ENCODE measurements at places on chromosomes 1 and 21. TPM values are rescaled to one million over a fixed set of nuclear protein-coding genes. Genes with fewer than 3 reads are reported as not detected.

The CD53 gene
- 5.6 TPM for polyA plus RNA-seq

The NGF gene
- polyA plus RNA-seq, result 1.8 TPM

The EXTL2 gene
- polyA plus RNA-seq, result 74.6 TPM

The MDM4 gene
- polyA plus RNA-seq, result 82.9 TPM

The PERM1 gene
- polyA plus RNA-seq, result 0.12 TPM

DNA sequence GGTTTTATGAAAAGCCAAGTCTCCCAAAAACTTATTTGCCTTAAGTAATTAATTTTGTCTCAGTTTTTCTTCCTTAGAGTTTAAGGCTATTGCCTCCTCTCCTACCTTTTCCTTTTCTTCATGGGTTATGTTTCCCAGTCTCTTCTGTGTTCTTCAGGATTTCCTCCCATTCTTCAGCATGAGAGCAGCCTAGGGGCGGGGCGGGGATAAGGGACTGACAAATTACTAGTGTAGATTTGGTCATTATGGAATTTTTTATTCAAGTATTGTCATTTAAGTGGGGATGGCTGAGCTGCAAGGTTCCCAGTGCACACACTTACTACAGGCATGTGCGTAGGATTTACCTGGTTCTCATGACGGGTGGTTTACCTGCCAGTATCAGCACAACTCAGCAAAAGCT lies 35.2 kb upstream of the PIGV start:
- DNase-seq, result no peak

DNA sequence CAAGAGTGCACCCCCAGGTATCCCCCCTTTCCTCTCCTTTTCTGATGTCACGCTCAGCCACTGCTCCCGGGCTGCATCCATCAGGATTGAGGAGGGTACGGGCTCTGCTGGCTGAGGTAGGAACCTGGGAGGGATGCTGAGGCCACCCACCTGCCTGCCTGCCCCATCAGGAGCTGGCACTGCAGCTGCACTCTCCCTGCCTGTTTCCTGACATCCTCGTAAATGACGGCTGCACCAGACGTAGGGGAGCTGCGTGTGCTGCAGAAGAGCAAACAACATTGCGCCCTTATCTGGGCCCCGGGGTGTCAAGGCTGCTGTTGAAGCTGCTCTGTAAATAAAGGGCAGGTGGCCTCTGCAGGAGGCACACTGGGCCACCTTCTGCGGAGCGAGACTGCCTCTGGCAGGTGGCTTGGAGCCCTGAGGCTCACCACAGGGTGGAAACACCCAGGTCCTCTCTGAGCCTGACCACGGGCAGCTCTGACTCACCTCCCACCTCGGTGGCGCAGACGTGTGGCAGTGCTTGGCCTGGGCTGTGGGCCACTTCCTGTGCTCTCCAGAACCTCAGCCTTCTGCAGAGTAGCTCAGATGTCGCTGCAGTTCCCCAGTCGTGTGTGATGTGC lies 30.9 kb downstream of the SNAP47 start:
- no peak for DNase-seq

GRCh38 chr1:185157599-185158412 lies 839 bp downstream of the SWT1 start:
- DNase-seq, result peak; percentile 14

GRCh38 chr1:204466416-204467405 lies 27.9 kb downstream of the PIK3C2B start:
- DNase-seq, result no peak

- no peak for DNase-seq
Measured at GRCh38 chr1:167651161-167651693, 21.2 kb downstream of the RCSD1 start.

DNA sequence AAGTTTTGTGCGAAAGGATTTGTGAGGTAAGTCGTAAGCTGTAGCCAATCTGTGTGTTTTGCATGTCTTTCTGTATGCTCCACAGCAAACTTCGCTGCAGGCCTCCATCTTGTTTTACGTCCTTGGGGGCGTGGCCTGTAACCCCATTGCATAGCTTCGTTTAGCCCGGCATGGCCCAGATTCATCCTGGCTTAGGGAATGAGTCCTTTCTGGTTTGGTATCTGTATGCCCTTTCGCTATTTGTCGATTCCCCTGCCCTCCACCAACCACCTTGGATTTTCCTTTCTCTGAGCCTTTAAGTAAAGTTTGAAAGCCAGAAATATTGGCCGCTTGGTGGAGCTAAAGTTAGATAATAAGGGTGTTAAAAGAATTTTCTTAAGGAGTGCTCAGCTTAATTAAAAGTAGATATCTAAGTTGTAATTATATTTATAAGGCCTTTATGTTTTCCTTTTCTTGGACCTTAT lies 1.1 kb downstream of the THEM4 start:
- no peak for DNase-seq

GRCh38 chr1:229148743-229149142 lies 122.2 kb upstream of the RAB4A start:
- no peak for DNase-seq

GRCh38 chr21:19621837-19622496 lies 1218.4 kb upstream of the TMPRSS15 start:
- DNase-seq, result no peak

- no peak for DNase-seq
Measured at GRCh38 chr1:153629971-153630370, 1.7 kb downstream of the S100A1 start.

DNA sequence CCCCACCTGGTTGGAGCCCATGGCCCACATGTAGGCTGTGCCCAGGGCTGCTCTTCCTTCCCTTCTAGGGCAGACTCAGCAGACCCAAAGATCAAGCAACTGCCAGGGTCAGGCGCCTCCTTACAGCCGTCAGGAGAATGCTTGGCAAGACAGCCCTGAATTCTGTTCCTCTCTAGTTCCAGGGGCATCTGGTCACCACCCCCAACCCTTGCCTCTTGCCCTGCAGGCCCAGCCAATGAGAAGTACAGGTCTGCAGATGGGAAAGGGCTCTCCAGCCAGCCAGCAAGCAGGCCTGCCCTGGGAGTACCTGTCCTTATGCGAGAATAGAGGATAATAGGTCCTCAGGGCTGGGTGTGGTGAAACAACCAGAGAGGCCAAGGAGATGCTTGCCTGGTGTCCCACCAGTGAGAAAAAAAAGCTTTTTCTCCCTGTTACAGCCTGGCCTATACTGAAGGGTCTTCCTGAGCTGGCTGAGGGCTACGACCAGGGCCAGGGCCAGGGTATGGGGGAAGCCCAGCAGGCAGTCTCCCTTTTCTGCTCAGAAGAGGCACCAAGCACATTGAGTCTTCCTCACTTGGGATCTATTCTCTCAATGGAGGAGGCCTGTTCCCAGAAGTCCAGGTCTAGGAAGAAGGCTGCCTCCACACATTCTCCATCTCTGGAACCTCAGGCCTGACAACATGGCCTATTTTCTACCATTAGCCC lies 31.4 kb downstream of the NAV1 start:
- no peak for DNase-seq

DNA sequence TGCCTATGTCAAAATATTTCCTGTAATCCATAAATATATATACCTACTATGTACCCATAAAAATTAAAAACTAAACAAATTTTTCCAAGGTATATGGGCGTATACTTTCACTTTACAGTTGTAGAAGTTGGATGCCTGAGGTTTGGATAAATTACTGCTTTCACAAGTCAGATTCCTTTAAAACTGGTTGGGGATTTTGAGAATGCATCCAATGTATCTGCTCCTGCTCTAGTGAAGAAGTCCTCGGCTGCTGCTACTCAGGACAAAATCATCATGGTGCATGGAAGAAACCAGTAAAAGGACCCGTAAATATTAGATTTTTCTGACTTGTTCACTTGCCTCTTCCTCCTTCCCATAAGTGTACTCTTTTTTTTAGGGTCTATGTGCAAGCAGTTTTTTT lies 841.1 kb downstream of the USP25 start:
- no peak for DNase-seq

DNA sequence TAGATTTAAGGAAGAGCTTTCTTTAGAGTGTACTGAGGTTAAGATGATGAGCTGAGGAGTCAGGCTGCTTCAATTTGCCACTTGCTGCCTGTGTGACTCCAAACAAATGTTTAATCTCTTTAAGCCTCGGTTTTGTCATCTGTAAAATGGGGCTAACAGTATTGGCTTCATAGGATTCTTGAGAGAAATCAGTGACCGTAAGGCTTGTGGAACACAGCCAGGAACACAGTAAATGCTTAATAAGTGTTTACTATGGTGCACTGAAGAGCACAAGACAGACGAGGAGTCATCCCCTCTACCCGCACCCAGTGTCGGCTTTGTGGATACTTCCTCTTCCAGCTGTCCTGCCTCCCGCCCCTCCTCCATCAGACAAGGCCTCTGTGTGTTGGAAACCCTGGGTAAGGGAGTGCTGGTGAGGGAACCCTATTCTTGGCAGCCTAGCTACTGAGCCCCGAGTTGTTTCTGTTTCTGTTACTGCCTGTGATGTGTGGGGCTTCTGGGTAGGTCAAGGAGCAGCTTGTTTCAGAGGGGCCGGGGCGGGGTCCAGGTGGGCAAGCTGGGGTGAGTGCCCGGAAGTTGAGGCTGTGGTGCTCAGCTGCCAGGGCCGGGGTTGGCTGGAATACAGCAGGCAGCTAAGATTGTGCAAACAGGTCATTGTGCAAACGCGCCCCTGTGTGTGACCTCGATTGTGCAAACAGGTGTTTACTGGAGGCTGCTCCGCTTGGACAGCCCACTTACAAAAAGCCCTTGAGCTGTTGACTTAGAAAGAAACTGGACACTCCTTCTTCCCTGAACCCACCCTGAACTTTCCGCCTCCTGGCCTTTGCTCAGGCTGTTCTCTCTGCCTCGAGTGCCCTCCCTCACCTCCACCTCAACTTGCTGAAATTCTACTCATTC lies 4.0 kb upstream of the CSF3R start:
- DNase-seq, result no peak

- DNase-seq, result no peak
Measured at GRCh38 chr1:175803413-175803812, 60.0 kb upstream of the TNR start.

DNA sequence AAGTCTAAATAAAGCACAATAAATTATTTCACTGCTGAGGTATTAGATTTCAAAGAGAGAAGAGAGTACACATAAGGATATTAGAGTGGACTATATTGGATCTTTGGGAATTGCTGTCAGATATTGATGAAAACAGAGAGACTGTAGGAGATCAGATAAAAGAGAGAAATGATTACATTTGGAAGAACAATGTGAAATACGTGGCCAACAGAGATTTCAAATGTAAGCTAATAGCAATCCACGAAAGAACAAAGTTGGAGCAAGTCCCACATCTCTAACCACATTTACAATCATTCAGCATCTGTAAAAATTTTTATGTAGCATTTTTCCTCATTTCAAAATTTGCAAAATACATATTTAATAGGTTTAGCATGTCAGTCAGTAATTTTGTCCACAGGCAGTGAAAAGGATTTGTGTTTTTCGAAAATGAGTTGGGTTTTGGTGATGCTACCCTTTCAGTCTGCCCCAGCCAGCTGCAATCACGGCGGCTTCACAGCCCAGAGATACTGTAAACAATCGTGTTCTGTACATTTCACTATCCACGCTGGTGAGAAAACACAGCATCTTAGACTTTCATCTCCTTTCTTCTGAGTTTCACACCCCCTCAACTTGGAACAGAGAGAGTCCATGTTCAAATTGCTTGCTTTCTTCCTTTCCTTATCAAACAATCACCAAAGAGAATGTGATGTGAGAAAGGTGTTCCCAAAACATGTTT lies 209.1 kb upstream of the LYPLAL1 start:
- DNase-seq, result no peak

GRCh38 chr1:164748253-164748899 lies 189.4 kb downstream of the PBX1 start:
- no peak for DNase-seq

DNA sequence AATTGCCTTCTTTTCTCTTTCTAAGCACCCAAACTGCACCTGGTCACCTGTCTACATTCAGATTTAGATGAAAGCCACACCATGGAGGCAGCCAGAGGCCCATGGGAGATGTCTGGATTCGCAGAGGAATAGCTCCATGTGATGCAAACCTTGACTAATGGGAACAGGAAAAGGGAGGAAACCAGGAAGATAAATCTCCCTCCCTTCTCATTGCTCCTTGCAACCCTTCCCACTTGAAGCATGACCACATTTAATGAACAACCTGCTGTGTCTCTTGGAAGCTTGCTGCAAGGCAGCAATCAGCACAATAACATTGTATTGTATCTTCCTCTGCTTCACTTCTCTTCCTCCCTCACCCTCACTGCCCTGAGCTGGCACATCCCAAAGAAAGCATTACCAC lies 42.6 kb upstream of the KLF17 start:
- DNase-seq, result peak; percentile 50

GRCh38 chr1:180881806-180882509 lies 30.7 kb upstream of the KIAA1614 start:
- DNase-seq, result peak; percentile 38

- no peak for DNase-seq
Measured at GRCh38 chr1:239835946-239836440, 255.7 kb upstream of the FMN2 start.

GRCh38 chr1:25126562-25126961 lies 105.7 kb downstream of the SYF2 start:
- no peak for DNase-seq

DNA sequence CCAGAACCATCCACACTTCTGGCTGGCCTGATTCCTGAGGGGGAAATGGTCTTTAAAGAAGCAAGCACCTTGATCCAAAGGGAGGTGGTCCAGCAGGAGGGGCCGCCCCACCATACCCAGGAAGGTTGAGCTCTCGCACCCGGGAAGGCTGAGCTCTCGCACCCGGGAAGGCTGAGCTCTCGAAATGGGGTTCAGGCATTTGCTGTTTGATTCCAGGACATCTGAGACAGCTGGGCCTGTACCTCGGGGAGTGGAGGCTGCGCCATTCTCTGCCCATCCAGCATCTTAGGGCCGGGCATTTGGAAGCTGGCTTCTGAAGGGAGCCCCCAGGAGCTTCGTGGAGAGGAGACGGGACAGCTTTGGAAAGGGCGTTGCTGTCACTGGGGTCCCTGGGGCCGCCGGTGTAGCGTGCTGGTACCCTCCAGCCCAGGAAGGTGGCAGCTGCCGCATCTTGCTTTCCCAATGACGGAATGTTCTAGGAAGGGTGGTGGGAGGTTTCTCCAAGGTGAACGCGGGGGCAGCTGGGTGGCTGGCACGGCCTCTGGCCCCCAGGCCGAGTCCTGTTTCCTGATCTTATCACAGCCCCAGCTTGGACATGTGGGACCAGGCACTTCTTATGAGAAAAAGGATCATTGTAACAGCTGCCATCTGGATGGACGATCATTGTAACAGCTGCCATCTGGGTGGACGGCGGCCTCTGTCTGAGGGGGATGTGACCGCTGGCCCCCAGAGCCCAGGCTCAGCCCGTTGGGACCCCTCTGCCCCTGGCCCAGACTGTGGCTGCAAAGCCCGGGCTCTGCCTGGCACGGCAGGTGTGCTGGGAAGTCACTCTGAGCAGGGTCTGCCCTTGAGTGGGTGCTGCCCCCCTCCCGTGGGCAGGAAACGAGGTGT lies 61.6 kb downstream of the COL18A1 start:
- peak; percentile 7 for DNase-seq
